NCI-H510A treated with DMSO at 0.1 percent for 48 hours (cell line): ENCODE measurements at places on chromosomes 11 and 22.

GRCh38 chr11:71488681-71489270 lies 35.8 kb downstream of the NADSYN1 start:
- no peak for DNase-seq

GRCh38 chr11:33557201-33557600 lies 143.4 kb downstream of the C11orf91 start:
- no peak for DNase-seq

GRCh38 chr22:22938672-22939587 lies 51.3 kb downstream of the IGLL5 start:
- DNase-seq, result no peak

DNA sequence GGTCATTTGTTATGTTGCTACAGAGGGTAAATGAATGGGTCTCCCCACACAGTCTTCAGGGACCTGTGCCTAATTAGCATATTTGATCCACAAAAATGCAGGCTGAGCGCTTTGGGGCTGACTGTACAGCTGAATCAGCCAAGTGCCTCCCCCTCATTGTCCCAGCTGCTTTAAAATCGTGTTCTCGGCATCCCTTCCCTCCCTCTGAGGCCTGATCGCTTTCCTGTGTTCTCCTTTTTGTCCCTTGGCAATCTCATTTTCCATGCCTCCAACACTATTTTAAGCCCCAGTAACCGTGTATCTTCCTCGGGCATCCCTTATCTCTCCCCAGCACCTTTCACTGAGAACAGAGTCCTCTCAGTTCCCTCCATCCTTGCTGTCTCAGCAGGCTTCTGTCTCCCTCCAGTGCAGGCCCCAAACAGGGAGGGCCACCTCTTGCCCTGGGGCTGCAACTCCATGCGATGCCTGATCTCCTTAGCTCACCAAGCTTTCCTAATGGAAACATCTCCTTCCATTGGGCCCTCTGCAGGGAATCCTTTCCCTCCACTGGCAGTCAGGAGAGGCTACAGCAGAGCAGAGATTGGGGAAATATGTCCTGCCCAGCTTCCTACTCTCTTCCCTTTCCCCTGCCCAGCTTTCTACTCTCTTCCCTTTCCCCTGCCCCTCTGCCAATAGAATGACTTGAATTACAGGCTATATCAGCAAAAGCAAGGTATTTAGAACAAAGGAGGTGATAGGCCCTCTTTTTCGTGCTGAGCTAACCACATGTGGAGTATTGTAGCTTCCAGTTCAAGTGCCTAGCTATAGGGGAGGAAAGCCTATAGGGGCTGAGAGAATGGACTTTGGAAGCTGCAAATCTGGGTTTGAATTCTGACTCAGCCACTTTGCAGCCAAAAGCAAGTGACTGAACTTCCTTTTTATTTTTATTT lies 13.8 kb downstream of the UQCR10 start:
- no peak for DNase-seq

- DNase-seq, result no peak
Measured at GRCh38 chr11:1759851-1760220, 3.9 kb downstream of the CTSD start.

- DNase-seq, result no peak
Measured at GRCh38 chr11:119797736-119798135, 68.7 kb upstream of the NECTIN1 start.
